ENCODE measurements at places on chromosomes 12 and 14. TPM values are rescaled to one million over a fixed set of nuclear protein-coding genes. Genes with fewer than 3 reads are reported as not detected.

- no peaks in the 10 kb centered on the region for H3K4me1 ChIP-seq
- H3K36me3 ChIP-seq = no peaks in the 10 kb centered on the region
- H3K27me3 ChIP-seq = no peaks in the 10 kb centered on the region
- no peak for DNase-seq
- H3K4me3 ChIP-seq = no peak overlapping the region
Observed at GRCh38 chr14:76998910-76999309, 29.6 kb downstream of the IRF2BPL start.

GRCh38 chr14:22994762-22995275, 12.5 kb upstream of the AJUBA start:
- peaks cover 7% of the 10 kb centered on the region for H3K4me1 ChIP-seq
- no peaks in the 10 kb centered on the region for H3K27me3 ChIP-seq
- no peak overlapping the region for H3K4me3 ChIP-seq
- no peaks in the 10 kb centered on the region for H3K36me3 ChIP-seq

- H3K36me3 ChIP-seq = no peaks in the 10 kb centered on the region
- peaks cover 23% of the 10 kb centered on the region for H3K4me1 ChIP-seq
- no peak for DNase-seq
- H3K27me3 ChIP-seq = no peaks in the 10 kb centered on the region
- H3K4me3 ChIP-seq = no peak overlapping the region
Observed at GRCh38 chr14:68669603-68670358, 123.1 kb downstream of the ZFP36L1 start.

GRCh38 chr12:131471271-131471905, 239.5 kb upstream of the SFSWAP start:
- no peak overlapping the region for H3K27ac ChIP-seq
- no peak overlapping the region for H3K4me3 ChIP-seq
- no peak for DNase-seq
- no peaks in the 10 kb centered on the region for H3K36me3 ChIP-seq

DNA sequence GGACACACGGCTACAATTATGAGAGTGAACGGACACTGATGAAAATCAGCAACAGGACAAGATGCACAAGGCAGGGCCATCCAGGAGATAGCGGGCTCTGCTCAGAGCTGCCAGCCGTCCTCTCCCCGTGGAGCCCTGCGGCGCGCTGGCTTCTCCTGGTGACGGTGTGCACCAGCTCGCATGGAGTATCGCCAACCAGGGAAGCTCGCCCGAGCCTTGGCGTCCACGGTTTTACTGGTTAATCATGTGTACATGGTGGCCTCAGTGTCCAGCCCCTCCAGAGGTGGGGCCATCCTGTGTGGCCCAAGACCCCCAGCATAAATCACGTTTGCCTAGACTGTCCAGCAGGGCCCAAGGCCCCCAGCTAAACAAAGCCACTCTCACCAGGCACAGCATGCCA, 31.2 kb upstream of the DYNC1H1 start:
- H3K27me3 ChIP-seq = no peaks in the 10 kb centered on the region
- no peak overlapping the region for H3K27ac ChIP-seq
- no peak for DNase-seq
- no peak overlapping the region for H3K4me3 ChIP-seq
- H3K36me3 ChIP-seq = no peaks in the 10 kb centered on the region

- H3K27ac ChIP-seq = no peak overlapping the region
- no peak overlapping the region for H3K4me3 ChIP-seq
- no peaks in the 10 kb centered on the region for H3K27me3 ChIP-seq
- H3K4me1 ChIP-seq = no peaks in the 10 kb centered on the region
- no peaks in the 10 kb centered on the region for H3K36me3 ChIP-seq
- no peak for DNase-seq
Observed at GRCh38 chr12:83322809-83323208, 636.1 kb downstream of the TMTC2 start.

- no peak overlapping the region for H3K4me3 ChIP-seq
- peaks cover 16% of the 10 kb centered on the region for H3K4me1 ChIP-seq
- H3K27ac ChIP-seq = no peak overlapping the region
- H3K27me3 ChIP-seq = no peaks in the 10 kb centered on the region
- no peak for DNase-seq
Observed at GRCh38 chr12:51920046-51920445, 12.7 kb downstream of the ACVRL1 start.

- H3K4me1 ChIP-seq = no peaks in the 10 kb centered on the region
- no peaks in the 10 kb centered on the region for H3K27me3 ChIP-seq
- H3K36me3 ChIP-seq = no peaks in the 10 kb centered on the region
- no peak for DNase-seq
- no peak overlapping the region for H3K27ac ChIP-seq
Observed at GRCh38 chr14:39762576-39763401, 330.6 kb upstream of the FBXO33 start.

DNA sequence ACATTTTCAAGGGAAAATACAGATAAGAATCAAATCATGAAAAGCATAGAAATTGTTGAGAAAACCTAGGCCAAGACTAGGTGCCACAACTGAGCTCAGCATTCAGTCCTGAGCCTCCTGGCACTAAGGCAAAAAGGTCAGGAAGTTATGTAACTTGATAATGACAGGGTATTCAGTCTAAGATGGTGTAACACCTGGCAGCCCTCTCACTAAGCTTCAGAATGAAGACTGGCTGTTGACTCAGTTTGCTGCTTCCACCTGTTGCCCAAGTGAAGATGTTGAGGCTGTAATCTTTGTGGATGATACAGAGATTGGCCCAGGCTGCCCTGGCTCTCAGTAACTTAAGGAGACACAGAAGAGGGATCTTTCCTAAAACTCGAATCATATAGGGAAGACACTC, 19.6 kb downstream of the PROX2 start:
- peaks cover 10% of the 10 kb centered on the region for H3K4me1 ChIP-seq
- DNase-seq = no peak
- H3K4me3 ChIP-seq = no peak overlapping the region
- no peak overlapping the region for H3K27ac ChIP-seq
- H3K27me3 ChIP-seq = no peaks in the 10 kb centered on the region

GRCh38 chr14:94676495-94677185, 64.4 kb downstream of the SERPINA3 start:
- H3K36me3 ChIP-seq = no peaks in the 10 kb centered on the region
- no peak overlapping the region for H3K4me3 ChIP-seq
- no peak for DNase-seq
- H3K27ac ChIP-seq = no peak overlapping the region
- no peaks in the 10 kb centered on the region for H3K27me3 ChIP-seq
- no peaks in the 10 kb centered on the region for H3K4me1 ChIP-seq

DNA sequence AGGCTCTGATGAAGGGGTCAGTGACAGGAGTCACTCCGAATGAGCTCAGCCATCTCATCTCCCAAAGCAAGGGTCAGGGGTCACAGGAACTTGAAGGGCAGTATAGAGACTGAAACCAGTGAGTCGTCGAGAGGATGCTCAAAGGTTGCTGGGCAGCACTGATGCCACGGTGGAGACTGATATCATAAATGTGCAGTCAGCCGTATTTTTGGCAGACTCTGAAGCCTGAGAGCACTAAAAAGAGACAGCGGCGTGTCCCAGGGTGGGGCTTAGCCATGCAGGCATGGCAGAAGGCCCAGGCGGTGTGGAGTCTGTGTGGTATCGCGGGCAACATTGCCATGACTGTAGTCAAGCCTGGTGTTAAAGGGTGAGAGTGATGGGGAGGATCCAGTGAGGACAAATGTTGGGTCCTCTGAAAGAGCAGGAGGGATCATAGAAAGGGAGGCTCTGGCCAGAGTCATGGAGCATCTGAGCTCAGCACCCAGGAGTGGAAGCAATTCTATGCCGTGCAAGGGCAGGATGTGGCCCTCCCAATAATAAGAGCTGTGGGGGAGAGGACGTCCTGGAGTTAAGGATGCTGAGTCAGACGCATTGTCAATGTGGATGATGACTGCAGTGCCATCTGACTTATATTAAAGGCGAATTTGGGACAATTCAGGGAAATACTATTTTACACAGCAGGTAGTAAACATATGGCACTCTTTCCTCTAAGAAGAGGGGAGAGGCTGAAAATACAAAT, 241.2 kb upstream of the FKBP4 start:
- no peaks in the 10 kb centered on the region for H3K27me3 ChIP-seq
- no peak overlapping the region for H3K27ac ChIP-seq
- DNase-seq = no peak
- no peaks in the 10 kb centered on the region for H3K36me3 ChIP-seq

GRCh38 chr14:99758121-99758821, 34.9 kb upstream of the EML1 start:
- DNase-seq = no peak
- no peak overlapping the region for H3K4me3 ChIP-seq
- H3K27me3 ChIP-seq = no peaks in the 10 kb centered on the region
- H3K27ac ChIP-seq = no peak overlapping the region

DNA sequence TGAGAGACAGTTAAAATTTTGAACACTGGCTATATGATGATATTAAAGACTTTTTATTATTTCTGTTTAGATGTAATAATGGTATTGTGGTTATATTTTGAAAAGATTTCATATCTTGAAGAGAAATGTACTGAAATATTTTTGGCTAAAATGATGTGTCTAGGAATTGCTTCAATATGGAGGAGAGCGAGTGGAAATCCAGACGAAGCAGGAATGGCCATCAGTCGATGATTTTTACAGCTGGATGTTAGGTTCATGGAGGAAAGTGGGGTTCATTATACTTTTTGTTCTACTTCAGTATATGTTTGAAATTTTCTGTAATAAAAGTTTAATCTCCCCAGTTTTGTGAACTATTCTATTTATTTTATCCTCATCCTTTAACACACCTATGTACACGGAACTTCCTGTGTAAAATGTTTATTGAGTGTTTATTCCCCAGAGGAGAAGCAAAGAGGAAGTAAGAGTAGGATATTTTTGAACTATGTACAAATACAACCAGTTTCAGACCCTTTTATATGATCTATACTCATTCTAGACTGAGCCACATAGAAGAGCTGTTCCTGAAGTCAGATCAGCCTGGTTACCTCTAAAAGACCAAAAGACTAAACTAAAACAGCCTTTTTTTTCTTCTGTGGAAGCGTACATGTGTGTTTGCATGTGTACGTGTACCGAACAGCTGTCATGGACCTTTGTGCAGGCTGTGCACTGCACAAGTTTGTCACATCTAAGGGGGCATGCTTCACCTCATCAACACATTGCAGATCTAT, 211.0 kb upstream of the NUDT4 start:
- no peak overlapping the region for H3K27ac ChIP-seq
- H3K36me3 ChIP-seq = no peaks in the 10 kb centered on the region
- peaks cover 1% of the 10 kb centered on the region for H3K4me1 ChIP-seq
- H3K27me3 ChIP-seq = no peaks in the 10 kb centered on the region
- no peak for DNase-seq

DNA sequence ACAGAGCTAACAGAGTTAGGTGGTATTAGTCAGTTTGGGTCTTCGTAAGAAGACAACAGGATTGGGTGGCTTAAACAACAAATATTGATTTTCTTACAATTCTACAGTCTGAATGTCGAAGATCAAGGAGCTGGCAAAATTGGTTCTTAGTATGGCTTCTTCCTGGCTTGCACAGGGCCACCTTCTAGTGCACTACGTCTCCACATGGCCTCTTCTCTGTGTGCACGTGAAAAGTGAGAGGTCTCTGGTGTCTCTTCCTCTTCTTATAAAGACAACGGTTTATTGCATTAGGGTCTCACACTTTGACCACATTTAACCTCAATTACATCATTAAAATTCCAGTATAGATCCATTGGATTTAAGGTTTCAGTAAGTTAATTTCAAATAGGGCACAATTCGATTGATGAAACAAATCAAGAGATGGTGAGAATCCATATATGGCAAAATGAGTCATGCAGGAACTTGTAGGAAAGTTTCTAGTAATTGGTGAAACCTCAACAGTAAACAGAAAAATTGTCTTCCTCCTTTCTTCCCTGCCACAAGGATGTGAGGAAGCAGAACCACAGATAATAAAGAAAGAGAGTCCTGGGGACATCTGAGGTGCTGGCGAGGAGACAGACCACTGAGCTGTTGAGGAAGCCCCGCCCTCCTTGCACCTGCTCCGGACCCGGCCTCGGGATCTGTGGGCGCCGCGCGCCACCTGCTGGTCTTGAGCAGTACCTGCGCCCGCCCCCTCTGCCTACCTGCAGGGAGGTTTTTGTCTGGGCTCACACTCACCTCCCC, 846.7 kb downstream of the TMEM121 start:
- H3K36me3 ChIP-seq = no peaks in the 10 kb centered on the region
- no peak overlapping the region for H3K4me3 ChIP-seq

The VDR gene
- polyA plus RNA-seq = 1.1 TPM

The MYH6 gene
- polyA plus RNA-seq = 0.31 TPM

The TDRD9 gene
- 0.23 TPM for polyA plus RNA-seq
